Common myeloid progenitor, CD34-positive (primary cell): ENCODE measurements at places on chromosomes 2 and 18.

GRCh38 chr2:127558911-127559310, 23.4 kb downstream of the MYO7B start:
- DNase-seq: no peak

- DNase-seq: no peak
These were observed 128.3 kb downstream of the SH3BP4 start for GRCh38 chr2:235080101-235080500.

GRCh38 chr2:156803243-156803642, 367.1 kb downstream of the GPD2 start:
- no peak for DNase-seq

DNA sequence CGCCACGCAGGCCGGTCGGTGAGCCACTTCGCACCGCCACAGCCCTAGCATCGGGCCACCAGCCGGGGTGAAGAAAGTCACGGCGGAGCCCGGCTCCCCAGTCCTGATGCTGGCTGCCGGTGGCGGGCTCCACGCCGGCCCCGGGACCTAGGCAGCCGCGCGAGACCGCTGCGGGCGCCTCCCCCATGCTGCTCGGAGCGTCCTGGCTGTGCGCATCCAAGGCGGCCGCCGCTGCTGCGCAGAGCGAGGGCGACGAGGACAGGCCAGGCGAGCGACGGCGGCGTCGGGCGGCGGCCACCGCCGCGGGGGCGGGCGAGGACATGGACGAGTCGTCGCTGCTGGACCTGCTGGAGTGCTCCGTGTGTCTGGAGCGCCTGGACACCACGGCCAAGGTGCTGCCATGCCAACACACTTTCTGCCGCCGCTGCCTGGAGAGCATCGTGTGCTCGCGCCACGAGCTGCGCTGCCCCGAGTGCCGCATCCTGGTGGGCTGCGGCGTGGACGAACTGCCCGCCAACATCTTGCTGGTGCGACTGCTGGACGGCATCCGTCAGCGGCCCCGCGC, 433 bp downstream of the SH3RF3 start:
- peak; percentile 55 for DNase-seq
